ENCODE measurements at places on chromosomes 2 and 18.

- DNase-seq = no peak
These were observed 1695.0 kb upstream of the CELF4 start for GRCh38 chr18:39260565-39260964.

GRCh38 chr18:3799515-3799914 is 349.5 kb downstream of the TGIF1 start:
- DNase-seq = no peak

DNA sequence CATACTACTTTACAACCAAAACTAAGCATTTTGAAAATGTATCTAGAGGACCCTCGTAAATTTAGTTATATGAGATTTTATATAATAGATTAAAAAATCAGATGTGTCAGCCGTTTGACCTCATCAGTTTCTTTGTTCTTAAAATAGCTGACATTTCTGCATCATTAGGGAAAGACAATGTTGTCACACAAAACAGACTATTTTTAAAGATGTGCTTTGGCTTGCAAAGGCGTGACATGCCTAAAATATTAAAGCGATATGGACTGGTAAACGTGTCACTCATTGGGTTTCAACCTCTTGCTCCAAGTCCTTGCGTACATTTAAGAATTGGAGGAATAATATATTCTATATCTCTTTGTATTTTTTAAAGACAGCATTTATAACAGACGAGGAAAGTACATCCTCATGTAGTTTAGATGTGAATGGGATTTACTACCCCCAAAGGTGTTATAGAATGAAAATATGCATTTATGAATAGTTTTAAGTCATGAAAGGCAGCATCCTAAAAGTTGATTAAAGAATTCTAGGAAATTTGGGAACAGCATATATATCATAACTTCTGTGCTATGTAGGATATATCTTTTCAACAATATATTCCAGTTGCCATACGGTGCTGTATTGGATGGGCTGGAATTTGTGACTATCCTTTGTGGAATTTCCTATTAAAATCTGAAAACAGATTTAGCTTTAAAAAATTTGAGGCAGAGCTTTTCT is 3.8 kb downstream of the MYL12A start:
- DNase-seq = no peak

DNA sequence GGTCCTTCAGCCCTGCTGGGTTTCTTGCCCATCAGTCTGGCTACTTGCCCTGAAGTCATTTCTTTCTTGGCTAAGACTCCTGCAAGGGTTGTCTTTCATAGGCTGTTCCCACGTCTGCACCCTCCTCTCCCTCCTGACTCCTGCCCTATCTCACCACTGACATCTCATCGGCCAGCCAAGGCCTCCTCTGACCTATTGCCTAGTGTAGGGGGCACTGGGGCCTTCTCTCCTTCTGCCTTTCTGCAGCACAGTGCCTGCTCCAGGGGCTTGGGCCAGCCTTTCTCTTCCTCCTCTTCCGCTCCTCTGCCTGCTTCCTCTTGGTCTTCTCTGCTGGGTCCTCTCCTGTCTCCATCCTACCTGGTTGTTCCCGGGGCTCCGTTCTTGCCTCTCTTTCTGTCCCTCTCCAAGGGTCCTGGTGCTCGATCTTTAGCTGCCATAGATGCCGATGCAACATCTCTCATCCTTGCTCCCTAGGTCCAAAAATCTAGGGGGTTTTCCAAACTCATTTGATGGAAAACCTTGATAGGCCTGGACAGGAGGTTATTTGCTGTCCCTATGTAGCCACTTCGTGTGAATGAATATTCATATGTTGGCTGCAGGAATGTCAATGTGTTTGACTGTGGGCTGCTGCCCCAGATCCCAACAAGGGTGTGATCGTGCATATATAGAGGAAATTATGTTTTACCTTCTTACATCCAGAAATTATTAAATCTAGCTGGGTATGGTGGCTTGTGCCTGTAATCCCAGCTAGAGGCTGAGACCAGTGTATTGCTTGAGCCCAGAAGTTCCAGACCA is 9.7 kb upstream of the NT5DC4 start:
- DNase-seq = no peak

DNA sequence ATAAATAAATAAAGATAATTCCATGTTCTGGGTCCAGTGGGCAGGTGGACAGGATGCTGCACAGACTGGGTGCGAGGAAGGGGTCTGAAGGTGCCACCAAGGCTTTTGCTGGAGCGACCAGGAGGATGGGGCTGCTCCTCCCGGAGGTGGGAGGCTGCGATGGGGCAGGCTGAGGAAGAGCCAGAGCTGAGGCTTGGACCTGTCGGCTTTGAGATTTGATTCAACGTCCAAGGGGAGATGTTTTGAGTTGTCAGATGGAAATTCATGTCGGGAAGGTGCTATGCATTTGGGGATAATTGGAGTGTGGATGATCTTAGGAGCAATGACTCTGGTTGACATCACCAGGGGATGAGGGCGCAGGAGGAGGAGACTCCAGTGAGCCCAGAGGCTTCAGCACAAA is 11.7 kb downstream of the ALLC start:
- no peak for DNase-seq

- no peak for DNase-seq
These were observed 62.1 kb upstream of the ACKR3 start for GRCh38 chr2:236507393-236508085.

DNA sequence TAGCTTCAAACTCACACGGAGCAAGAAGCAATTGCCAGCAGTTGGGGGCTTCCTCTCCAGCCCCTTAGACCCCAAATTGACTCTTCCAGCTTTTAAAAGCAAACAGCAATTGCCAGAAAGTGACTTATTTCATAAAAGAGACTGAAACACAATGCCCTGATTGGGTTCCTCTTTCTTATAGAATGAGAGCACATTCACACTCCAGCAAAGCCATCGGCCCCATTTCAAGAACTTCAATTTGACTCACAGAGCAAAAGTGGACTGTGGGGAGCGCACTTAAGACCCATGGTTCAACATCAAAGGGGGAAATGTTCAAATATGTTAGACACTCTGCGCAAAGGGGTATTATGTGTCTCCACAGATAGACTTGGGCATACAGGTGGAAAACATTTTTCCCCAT is 484.7 kb downstream of the BCL11A start:
- DNase-seq = no peak

GRCh38 chr2:182581196-182581935 is 134.7 kb upstream of the DNAJC10 start:
- DNase-seq = no peak
